CD4-positive, alpha-beta T cell treated with Interleukin-6 for 4 hours (primary cell): ENCODE measurements at places on chromosomes 3 and 15.

- DNase-seq: no peak
Observed at GRCh38 chr3:66642019-66642418, 141.2 kb upstream of the LRIG1 start.

DNA sequence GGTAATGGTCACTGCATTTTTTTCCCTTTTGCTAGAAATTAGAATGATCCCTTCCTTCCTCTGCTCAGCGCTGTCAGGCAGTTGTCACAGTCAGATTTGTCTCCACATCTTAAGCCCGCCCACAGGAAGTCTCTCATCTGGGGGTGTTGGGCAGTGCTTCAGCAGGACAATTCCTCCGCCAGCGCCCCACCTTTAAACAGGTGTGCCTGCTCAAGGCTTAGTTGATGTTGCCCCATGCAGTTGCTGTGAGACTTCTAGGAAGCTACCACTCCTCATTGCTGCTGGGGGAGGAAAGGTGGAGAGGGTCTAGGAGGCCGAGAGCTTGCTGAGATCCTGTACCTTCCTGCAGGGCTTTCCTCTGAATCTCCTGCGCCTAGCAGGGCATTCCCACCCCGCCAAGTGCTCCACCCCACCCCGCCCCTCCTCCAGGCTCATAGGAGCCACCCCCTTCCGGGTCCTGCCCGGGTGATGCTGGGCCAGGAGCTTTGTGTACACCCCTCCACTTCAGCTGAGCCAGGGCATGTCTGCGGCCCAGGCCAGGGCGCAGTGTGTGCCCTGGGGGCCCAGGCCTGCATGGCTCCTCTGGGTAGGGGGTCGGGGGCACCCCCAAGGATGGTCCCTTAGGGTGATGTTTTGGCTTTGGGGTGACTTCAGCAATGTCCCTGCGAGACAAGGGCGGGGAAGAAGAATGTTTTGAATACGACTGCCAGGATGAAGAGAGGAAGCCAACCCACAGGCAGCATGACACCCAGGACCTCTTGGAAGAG, 68.7 kb downstream of the TRAK1 start:
- peak; percentile 38 for DNase-seq

GRCh38 chr3:11689749-11690148, 46.0 kb upstream of the VGLL4 start:
- DNase-seq: no peak

GRCh38 chr15:93028632-93029213, 60.3 kb downstream of the RGMA start:
- no peak for DNase-seq
